PC-9 (cell line): ENCODE measurements at places on chromosomes 6 and 20. TPM values are rescaled to one million over a fixed set of nuclear protein-coding genes. Genes with fewer than 3 reads are reported as not detected.
A peak's percentile ranks its signal among the peaks of the same experiment; 100 is the strongest.

The SMOC2 gene
- total RNA-seq, result not detected in 2 replicates

The HRH3 gene
- not detected in 2 replicates for total RNA-seq

The FRMD1 gene
- total RNA-seq, result not detected in 2 replicates

The NOX3 gene
- total RNA-seq, result not detected in 2 replicates

The MEP1A gene
- total RNA-seq, result not detected in 2 replicates

The FAM209B gene
- not detected in 2 replicates for total RNA-seq

The CNKSR3 gene
- total RNA-seq, result 3.4 and 4.7 TPM in 2 replicates

- H3K4me3 ChIP-seq, result no peak overlapping the region
- no peak for DNase-seq
- H3K27ac ChIP-seq, result no peak overlapping the region
- H3K4me1 ChIP-seq, result peaks cover 22% of the 10 kb centered on the region
These were observed 10.4 kb downstream of the FAM110A start for GRCh38 chr20:843912-844311.

GRCh38 chr20:53767206-53767930 is 173.7 kb upstream of the ZNF217 start:
- H3K4me3 ChIP-seq, result no peak overlapping the region
- no peak overlapping the region for H3K27ac ChIP-seq
- DNase-seq, result peak; percentile 10
- no peaks in the 10 kb centered on the region for H3K27me3 ChIP-seq
- H3K36me3 ChIP-seq, result no peaks in the 10 kb centered on the region
- H3K4me1 ChIP-seq, result peaks cover 12% of the 10 kb centered on the region

The WFDC12 gene
- not detected in 2 replicates for total RNA-seq

DNA sequence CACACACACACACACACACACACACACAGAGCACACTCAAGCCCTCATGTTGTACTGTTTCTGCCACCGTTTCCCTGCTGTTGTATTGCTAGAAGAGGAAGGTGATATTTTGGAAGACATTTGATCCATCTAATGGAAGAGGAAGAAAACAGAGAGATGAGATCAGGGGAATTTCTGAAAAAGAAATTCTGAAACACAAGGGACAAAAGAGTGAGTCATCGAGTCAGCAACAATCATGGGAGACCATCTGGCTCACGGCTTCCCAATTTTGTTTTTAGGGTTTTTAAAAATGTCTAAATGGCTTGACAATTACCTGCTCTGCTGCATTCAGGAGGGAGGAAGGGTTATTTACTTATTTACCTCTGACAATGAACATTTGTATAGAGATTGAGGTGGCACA is 22.0 kb downstream of the SOX4 start:
- H3K27me3 ChIP-seq, result no peaks in the 10 kb centered on the region
- H3K4me3 ChIP-seq, result no peak overlapping the region
- H3K4me1 ChIP-seq, result peaks cover 18% of the 10 kb centered on the region
- no peaks in the 10 kb centered on the region for H3K36me3 ChIP-seq
- peak overlapping the region; percentile 22 for H3K27ac ChIP-seq
- DNase-seq, result no peak

DNA sequence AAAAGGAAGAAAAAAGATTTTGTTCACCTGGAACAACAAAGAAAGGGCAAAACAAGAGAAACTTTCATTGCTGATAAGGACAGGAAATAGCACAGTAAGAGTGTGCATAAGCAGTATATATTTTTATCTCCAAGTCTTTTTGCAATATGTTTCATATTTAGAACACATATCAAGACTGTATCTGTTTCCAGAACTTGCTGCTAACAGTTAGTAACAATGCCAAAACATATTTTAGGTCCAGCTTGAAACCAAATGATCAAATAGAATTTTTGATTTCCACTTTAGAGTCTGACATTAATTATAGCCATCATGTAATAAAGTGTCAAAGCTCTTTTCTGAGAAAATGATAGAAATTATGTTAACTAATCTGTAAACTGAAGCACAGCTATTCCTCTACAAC is 143.5 kb upstream of the SUPT3H start:
- H3K4me3 ChIP-seq, result no peak overlapping the region
- H3K36me3 ChIP-seq, result no peaks in the 10 kb centered on the region
- DNase-seq, result no peak

DNA sequence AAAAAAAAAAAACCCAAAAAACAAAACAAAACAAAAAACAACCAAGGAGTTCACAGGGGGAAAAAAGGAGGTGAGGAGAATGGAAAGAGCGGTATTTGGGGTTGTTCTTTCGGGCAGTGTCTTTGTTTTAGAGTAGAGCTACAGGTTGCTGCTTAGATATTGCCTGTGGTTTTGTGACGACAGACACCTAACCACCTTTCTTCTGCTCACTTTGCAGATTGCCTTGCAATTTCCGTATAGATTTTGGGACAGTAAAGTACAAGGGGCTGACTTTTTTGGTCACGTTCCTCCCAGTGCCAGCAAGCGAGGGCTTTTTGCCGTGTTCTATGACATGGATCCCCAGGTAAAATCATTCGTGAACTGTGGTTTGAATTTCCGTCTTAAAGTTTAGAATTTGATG is 50.9 kb downstream of the DEK start:
- no peaks in the 10 kb centered on the region for H3K4me1 ChIP-seq
- no peak for DNase-seq
- no peak overlapping the region for H3K27ac ChIP-seq

DNA sequence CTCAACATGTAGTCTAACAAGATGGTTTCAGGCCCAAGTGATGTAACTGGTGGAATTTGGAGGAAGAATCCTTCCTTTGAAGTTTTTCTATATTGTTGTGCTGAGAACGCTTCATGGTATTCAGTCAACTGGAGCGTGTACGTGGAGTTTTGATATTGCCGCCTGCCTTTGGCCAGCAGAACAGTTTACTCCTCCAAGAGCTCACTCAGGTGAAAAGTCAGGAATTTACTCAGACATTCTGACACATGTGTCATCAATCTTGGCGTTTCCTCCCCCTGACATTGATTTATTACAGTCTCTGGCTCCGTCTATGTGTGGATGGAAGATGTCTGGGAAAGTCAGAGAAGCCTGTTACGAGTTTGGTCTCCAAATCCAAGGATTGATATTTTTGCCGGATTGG is 19.0 kb upstream of the TGM2 start:
- H3K27me3 ChIP-seq, result no peaks in the 10 kb centered on the region
- H3K4me1 ChIP-seq, result peaks cover 81% of the 10 kb centered on the region
- no peak overlapping the region for H3K4me3 ChIP-seq
- DNase-seq, result peak; percentile 74
- H3K36me3 ChIP-seq, result no peaks in the 10 kb centered on the region
- peak overlapping the region; percentile 89 for H3K27ac ChIP-seq

DNA sequence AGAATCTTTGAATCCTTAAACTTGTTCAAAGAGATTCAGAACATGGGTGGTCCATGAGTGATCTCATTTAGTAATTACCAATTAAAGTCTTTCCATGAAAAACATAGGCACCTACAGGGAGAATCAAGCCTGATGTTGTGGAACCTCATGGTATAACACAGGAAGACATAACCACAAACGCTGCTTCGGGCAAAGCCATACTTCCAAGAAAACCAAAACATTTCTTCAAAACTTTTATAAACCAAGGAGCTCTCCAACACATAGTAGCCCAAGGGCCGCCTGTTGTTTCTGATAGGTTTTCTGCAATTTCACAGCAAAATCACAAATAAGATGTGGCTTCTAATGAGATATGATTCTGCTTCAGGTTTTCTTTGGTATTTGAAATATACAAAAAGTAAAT is 2.5 kb downstream of the CHD6 start:
- H3K4me3 ChIP-seq, result no peak overlapping the region
- no peaks in the 10 kb centered on the region for H3K27me3 ChIP-seq
- no peaks in the 10 kb centered on the region for H3K36me3 ChIP-seq
- DNase-seq, result no peak
